Nephron progenitor cell (in vitro differentiated cells): ENCODE measurements at places on chromosomes 16 and 17.

GRCh38 chr16:64468515-64469090 lies 653.3 kb downstream of the CDH11 start:
- no peak for DNase-seq

GRCh38 chr16:5001571-5001970 lies 32.2 kb downstream of the NAGPA start:
- no peak for DNase-seq

- no peak for DNase-seq
Measured at GRCh38 chr16:47928008-47928407, 227.8 kb downstream of the ABCC12 start.

- no peak for DNase-seq
Measured at GRCh38 chr16:88995746-88996535, 18.9 kb upstream of the CBFA2T3 start.

GRCh38 chr17:681738-682529 lies 32.7 kb downstream of the VPS53 start:
- DNase-seq: no peak

DNA sequence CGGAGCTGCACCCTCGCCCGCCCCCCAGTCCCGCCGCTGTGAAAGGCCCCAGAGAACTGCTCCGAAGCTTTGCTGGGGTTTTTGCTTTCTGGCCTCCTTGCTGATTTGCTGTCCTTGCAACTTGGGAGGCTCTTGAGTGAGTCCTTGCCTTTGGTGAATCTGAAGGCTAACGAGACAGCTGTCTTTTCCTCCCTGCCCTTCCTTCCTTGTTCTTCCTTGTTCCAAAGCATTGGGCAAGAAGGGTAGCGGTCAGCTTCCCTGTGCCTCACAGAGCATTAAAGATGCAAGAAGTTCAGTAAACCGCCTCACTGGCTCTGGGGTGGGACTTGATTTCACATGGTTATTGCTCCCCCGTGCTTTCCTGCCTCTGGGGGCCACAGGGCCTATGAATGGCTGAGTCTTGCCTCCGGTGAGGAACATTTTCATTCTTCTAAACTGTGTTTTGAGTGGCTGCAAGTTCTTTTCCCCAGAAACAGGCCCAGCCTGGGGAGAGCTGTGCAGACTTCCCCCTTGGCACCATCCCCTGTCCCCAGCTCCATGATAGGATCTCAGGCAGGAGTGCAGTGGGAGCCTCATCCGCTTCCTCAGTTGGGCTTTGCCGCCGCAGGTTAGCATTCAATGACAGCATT lies 1.4 kb downstream of the YPEL2 start:
- peak; percentile 12 for DNase-seq

DNA sequence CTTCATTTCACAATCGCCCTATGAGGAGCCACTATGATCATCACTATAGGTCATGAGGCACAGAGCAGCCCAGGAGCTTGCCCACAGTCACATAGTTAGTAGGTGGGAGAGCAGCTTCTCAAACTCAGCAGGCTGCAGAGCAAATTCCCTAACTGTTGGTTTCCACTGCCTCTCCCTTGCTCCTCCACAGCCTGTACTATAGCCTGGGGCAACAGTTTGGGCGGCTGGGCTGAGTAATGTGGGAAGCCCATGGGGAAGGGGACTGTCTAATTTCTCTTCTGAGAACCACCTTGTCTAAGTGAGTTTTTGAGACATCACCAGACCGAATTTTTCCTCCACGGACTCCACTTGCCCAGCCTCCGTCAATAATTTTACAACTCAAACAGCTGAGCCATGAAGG lies 73.4 kb upstream of the GPR139 start:
- no peak for DNase-seq

DNA sequence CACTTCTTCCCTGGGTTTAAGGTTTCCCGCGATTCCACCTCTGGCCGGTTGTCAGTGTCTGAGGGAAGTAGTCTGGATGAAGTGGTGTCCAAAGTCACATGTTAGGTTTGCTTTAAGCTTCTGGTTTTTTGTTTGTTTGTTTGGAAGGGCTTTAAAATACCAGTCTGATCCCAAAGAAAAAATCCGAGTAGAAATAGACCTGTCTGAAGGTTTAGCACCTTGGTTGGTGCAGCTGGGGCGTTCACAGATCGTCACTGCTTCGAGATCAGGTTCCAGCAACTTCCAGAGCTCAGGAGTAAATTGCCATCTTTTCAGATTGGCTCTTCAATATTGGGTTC lies 567 bp downstream of the TMEM97 start:
- DNase-seq: no peak

DNA sequence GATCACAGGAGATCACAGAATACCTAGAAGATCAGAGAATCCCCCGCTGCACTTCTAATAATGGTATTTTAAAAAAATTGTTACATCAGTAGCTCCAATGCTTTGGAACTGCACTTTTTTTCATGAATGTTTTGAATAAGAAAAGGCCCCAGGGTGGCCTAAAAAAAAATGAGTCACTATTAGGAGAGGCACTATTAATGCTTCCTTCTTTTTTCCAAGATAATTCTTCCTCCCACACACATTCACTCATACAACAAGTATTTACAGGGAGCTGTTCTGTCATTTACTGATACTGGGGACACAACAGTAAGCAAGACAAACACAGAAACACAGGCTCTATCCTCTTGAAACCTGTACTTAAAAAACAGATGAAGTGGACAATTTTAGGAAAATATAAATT lies 675 bp upstream of the PDZD9 start:
- DNase-seq: no peak

DNA sequence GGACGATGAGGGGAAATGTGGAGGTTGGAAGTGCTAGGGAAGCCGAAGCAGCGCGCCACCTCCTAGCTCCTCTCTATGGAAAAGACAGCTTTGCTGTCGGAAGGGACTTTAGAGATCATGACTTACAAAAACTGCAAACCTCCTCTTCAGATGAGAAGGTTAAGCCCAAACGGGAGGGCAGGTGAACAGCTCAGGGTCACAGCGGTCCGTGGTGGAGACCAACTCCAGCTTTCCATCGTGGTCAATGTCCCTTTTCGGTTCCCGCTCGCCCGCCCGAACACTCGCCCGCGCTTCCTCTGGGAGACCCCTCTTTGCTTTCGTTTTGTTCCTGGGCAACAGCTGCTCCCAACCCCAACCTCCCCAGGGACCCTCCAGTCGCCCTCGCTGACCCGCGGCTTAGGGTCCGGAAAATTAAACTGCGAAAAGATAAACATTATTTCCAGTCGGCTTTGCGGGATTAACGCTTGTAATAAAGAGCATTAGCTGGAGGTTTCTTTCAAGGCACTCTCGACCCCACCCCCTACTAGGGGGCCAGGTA lies 7.7 kb downstream of the IRX6 start:
- DNase-seq: no peak

GRCh38 chr16:64919929-64920607 lies 201.8 kb downstream of the CDH11 start:
- DNase-seq: no peak

GRCh38 chr16:78464833-78465232 lies 365.4 kb downstream of the WWOX start:
- DNase-seq: no peak

- DNase-seq: no peak
Measured at GRCh38 chr17:82583720-82584234, 64.2 kb downstream of the FOXK2 start.

DNA sequence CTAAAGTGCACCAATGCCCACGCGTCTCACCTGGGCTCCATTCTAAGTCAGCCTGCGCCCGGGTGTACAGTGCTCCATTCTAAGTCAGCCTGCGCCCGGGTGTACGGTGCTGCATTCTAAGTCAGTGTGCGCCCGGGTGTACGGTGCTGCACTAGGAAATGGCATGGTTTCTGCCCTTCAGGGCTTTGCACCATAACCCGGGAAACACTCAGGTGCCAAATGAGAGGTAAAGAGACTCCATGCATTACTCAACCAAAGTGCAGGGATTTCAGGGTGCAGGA lies 29.2 kb upstream of the FASN start:
- no peak for DNase-seq

DNA sequence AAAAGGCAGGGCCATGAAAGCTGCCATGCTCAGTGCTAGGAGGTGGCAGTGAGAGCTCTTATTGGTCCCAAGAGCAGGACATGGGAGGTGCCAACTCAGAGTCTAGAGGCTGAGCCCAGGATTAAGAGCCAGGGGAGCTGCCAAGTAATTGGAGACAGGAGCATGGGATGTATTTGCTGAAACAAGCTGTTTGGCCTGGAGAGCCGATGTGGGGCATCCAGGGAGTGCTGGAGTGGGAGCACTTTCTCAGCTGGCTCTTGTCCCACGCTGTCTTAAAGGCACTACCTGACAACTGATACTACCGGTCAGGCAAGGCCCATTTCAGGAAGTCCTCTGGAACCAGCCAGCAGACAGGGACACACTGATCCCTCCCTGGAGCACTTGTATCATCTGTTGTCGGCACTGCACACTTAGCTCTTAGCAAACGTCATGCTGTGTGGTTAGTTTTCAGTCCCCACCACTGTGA lies 19.3 kb downstream of the ANKFN1 start:
- DNase-seq: no peak

DNA sequence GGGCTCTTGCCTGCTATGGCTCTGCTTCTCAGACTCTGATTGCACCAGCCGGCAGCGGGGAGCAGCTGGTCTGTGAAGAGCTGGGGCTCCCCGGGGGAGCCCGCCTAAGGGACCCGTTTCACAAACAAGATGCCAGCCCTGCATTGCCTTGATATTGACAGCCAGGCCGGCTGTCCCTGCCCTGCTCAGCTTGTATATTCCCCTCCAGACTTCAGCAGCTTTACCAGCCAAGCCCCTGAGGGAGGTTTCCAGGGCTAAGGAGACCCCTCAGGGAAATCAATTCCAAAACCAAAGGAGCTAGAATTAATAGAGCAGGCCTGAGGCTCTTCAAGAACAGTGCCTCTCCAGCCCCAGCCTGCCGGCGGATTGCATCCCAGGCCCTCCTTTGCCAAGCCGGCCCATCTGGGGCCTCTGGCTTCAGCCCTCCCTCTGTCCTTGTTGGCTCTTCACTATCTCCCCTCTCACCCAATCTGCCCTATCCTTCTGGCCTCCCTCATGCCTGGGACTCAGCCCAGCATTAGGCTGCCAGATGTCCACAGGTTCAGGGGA lies 5.7 kb downstream of the CALB2 start:
- no peak for DNase-seq

- peak; percentile 61 for DNase-seq
Measured at GRCh38 chr16:30748634-30749445, 615 bp downstream of the PHKG2 start.

DNA sequence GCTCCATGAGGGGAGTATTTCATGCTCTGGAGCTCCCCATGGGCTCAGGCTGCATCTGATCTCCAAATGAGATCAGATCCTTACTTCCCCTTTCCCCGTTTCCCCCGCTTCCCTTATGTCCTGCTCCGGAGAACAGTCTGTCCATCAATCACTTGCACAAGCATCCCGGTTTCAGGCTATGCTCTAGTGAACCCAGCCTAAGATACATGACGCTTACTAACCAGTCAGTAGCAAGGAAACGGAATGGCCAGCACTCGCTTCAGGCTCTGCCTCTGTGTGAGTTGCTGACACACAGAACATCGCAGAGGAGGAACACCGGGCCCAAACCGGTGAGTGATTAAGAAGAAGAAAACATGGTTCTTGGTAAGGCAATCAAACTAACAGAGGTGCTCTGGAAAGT lies 9.4 kb upstream of the ATP5MC1 start:
- peak; percentile 43 for DNase-seq

DNA sequence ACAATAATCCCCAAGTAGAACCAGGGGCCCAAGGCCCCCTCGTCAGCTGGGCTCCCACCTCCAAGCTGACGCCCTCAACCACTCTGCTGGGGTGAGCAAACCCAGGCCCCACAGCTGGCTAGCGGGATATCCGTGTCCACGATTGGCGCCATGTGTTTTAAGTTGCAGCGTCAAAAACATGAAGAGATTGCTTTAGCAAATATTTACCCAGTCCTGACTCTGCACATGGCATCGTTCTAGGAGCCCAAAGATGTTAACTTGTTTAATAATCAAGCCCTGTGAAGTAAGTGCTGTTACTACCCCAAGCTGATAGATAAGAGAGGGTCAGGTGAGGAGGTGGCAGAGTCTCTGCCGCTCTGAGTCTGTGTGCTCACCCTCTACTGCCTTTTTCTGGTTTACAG lies 344 bp upstream of the SEPTIN12 start:
- no peak for DNase-seq

GRCh38 chr17:50110591-50111349 lies 15.6 kb downstream of the PDK2 start:
- DNase-seq: no peak

DNA sequence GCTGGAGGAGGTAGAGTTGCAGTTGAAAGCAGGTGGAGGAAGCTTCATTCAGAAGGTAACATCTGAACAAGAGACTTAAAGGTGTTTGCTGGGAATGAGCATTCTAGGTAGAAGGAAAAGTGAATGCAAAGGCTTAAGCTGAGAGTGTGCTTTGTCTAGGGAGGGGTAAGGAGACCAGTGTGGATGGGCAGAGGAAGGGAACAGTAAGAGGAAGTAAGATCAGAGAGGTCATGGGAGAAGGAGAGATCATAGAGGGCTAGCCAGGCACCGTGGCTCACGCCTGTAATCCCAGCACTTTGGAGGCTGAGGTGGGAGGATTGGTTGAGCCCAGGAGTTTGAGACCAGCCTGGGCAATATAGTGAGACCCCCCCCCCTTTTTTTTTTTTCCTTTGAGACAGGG lies 3.3 kb downstream of the STX4 start:
- DNase-seq: no peak

- DNase-seq: no peak
Measured at GRCh38 chr16:87453326-87453725, 39.5 kb downstream of the ZCCHC14 start.

- no peak for DNase-seq
Measured at GRCh38 chr17:15917438-15918027, 27.4 kb upstream of the ADORA2B start.

- no peak for DNase-seq
Measured at GRCh38 chr16:67459861-67460150, 21.2 kb downstream of the ATP6V0D1 start.

DNA sequence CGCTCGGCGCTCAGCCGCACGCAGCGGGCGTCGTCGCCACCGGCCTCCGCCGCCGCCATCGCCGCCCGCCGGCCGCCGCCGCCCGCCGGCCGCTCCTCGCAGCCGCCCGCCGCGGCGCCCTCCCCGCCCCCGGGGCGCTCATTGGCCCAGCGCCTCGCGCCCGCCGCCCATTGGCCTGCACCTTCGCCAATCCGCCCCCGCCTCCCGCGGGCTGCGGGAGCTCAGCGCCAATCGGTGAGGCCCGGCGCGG lies at the start of gene PGP:
TSS of gene PGP (minus strand) at position 122 of the 250 bp plus-strand sequence. CDS start at position 59, 63 bp downstream.
- DNase-seq: no peak
